ENCODE measurements at places on chromosomes 2 and 18.

DNA sequence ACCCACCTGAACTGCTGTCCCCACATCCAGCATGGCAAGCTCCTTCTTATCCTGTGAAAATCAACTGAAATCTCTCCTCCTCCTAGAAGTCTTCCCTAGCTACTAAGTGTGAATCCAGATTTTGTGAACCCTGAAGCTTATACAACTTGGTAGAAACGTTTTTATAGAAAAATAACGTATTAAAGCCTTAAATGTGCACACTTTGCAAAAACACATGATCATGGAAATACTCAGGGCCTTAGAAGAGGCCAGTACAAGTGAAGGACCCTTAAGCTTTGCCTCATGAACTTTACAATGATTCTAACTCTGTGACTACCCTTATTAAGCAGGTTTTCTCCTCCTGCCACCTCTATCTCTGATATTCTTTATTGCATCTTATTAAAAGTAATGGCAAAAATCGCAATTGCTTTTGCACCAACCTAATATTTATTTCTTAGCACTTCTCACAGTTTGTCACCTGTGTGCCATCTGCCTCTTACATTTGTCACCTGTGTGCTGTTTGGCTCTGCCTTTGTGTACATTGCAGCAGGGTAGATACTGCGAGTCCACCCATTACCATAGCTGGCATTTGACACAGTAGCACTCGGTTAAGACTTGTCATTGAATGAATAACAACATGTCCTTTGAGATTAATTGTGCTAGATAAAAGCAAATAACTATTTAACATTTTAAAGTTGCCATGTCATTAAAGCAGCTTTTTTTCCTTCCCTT, 42.2 kb downstream of the FRZB start:
- no peak for DNase-seq

GRCh38 chr2:241985986-241986329, 116.4 kb downstream of the RTP5 start:
- DNase-seq = peak; percentile 3

DNA sequence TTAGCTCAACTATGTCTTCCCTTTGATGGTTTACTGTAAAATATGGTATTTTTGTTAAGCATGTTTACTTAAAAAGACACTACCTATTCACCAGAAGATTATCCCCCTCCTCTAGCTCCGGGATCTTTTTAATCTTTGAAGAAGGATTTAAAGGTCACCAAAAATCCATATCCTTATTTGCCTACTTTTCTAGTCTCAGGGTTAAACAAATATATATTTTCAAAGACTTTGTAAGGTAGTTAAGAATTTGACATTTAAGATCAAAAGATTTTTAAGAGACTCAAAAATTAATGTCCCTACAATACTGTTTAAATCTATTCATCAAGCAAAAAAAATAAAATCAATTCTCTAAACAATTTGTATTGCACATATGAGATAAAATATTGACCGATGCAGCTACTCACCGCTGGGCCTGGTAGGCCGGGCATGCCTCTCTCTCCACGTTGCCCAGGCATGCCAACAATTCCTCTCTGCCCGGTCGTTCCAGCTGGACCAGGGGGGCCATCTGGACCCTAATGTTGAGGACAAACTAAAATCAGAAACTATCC, 76.1 kb downstream of the COL3A1 start:
- no peak for DNase-seq

GRCh38 chr2:74099271-74099670, 48.4 kb downstream of the BOLA3 start:
- peak; percentile 20 for DNase-seq

- no peak for DNase-seq
Observed at GRCh38 chr2:219967247-219968245, 340.1 kb downstream of the SLC4A3 start.

DNA sequence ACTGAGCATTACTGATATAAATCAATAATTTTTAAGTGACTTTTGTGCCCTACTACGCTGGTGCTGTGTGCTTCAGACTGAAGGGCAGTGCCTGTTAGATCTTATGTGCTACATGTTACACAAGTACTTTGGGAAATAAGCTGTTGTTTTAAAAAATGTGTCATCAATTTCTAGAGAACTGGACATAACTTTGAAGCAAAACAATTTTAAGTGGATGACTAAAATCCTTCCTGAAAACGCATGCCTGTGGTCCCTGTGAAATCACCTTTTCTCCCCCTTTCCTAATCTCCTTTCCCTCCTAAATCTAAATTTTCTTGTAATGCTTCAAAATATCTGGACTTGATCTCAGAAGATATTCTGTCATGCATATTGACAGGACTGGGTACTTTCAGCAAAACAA, 7.1 kb upstream of the IL1RL1 start:
- no peak for DNase-seq

GRCh38 chr2:109058191-109058632, 69.2 kb upstream of the EDAR start:
- DNase-seq = no peak

DNA sequence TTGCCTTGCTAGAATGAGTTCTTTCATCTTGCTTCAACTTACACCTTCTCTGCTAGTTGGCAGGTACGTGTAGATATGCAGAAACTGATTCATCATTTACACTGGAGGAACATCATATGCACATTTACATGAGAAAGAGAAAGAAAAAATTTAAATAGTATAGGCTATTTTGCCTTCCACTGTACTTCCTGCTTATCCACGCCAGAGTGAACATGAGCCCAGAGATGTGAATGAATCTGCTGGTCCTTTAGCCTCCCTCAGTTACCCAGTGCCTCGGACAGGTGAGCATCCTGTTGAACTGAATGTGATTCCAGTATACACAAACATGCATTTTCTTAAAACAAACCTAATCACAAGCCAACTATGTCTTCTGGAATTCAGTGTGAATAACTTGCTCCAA, 83.6 kb downstream of the SESTD1 start:
- DNase-seq = no peak

- DNase-seq = no peak
Observed at GRCh38 chr18:58447402-58448095, 181.3 kb downstream of the ALPK2 start.

GRCh38 chr2:45925026-45925425, 273.6 kb downstream of the PRKCE start:
- DNase-seq = no peak

GRCh38 chr2:140650825-140651224, 1480.0 kb downstream of the LRP1B start:
- no peak for DNase-seq

DNA sequence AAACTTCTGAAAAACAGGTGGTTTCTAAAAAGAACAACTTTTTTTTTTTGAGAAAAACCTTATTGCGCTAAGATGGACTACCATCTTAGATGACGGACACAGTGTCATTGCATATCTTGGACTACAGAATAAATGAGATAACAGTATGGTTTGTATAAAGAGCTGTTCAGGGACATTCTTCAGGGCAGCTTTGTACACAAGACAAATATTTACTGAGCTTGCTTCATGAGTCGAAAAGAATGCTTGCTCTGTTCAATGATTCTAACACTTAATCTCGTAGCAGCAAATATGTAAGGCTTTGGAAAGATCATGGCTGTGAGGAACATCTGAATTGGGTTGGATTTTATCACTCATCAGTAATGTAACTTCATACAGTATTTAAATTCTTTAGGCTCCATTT, 282.5 kb upstream of the CWC22 start:
- DNase-seq = no peak

- DNase-seq = peak; percentile 12
Observed at GRCh38 chr18:77077401-77077800, 55.2 kb downstream of the MBP start.

DNA sequence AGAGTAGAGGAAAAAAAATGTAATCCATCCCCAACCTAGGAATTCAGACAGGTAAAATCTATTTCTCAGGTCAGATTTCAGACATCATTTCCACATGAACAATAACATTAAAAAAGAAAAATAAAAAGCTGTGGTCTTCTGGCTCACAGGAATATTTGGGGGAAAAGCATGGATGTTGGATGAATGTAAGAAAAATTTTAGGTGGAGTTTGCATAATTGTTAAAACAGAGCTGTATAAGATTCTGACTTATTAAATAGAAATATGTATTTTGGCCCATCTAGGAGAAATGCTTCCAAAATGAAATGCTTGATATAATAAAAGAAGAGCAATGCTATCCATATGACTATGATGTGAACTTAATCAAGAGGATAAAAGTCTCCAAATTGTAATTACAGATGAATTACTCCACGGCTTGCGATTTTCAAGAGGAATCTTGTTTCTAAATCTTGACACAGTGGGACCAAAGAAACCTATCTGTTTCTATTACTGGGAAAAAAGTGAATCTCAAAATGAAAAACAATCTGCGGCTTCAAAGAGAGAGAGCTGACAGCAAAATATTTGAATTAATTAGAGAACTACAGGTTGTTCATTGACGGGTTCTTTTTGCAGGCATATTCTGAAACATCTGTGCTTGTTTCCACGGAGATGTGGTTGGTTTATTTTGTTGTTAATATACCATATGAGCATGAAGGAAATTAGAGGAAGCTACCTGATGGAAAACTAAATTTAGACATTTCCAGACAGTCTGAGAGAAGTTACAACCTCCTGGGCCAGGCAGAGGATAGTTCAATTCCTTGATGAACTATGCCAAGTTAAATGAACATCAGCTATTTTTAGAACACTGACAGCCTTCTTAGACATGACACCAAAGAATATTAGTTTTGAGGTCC, 468.7 kb downstream of the PID1 start:
- DNase-seq = no peak

- DNase-seq = no peak
Observed at GRCh38 chr2:165584126-165584654, 114.7 kb downstream of the CSRNP3 start.

GRCh38 chr2:68121873-68122679, 35.6 kb upstream of the PNO1 start:
- peak; percentile 86 for DNase-seq

DNA sequence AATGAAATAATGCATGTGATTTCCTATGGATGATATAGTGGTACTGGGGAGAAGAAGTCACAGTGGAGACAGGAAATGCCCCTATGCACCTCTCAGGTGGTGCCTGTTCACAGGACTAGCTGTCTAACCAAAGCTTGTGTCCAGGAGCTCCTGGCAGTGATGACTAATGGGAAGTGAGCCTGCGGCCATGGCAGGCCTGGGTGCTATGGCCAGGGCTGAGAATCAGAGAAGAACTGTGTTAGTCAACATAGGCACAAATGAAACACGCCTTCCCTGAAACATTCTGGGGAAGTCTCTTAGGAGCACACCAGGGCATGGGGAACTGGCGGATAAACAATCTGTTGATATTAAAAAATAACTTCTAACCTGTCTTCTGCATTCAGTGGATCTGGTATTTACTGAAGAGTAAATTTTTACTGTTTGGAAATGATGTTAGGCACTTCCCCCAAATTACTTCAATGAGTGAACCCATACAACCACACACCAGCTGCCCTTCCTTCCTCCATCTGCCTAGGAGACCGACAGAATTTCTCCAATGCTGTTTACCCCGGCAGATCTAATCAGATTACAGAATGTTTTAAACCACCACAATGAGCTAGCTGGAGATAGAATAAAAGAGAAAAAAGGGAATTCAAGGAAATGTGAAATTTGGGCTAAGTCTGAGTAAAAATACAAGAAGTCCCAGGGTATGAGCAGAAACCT, 67.4 kb downstream of the MEP1B start:
- DNase-seq = no peak
